ENCODE measurements at places on chromosomes 1 and 21. TPM values are rescaled to one million over a fixed set of nuclear protein-coding genes. Genes with fewer than 3 reads are reported as not detected.

- no peak for DNase-seq
Measured at GRCh38 chr1:180029524-180030135, 75.0 kb downstream of the CEP350 start.

DNA sequence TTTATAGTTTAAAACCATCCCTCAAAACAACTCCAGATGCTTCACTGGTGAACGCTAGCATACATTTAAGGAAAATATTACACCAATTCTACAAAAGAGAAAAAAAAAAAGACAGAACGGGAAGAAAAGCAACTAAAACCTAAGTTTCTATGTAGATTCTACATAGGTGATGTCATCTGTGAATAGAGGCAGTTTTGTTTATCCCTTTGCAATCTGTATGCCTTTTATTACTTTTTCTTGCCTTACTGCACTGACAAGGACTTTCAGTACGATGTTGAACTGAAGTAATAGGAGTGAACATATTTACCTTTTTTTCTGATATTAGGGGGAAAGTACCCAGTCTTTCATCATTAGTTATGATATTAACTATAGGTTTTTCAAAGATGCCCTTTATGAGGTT lies 101.7 kb upstream of the HAO2 start:
- no peak for DNase-seq

Gene RIIAD1
- total RNA-seq, result not detected

- DNase-seq, result no peak
Measured at GRCh38 chr1:227948493-227949260, 945 bp upstream of the WNT9A start.

GRCh38 chr1:111471012-111471411 lies 2.8 kb upstream of the C1orf162 start:
- DNase-seq, result peak; percentile 57

Measured in transverse colon (tissue), 4 donors.